ENCODE measurements at places on chromosomes 11 and 22.

- DNase-seq = no peak
Measured at GRCh38 chr11:28323621-28324020, 215.4 kb downstream of the METTL15 start.

- no peak for DNase-seq
Measured at GRCh38 chr11:120131941-120132644, 5.8 kb downstream of the TRIM29 start.

- DNase-seq = no peak
Measured at GRCh38 chr11:16867097-16867496, 128.7 kb downstream of the C11orf58 start.

DNA sequence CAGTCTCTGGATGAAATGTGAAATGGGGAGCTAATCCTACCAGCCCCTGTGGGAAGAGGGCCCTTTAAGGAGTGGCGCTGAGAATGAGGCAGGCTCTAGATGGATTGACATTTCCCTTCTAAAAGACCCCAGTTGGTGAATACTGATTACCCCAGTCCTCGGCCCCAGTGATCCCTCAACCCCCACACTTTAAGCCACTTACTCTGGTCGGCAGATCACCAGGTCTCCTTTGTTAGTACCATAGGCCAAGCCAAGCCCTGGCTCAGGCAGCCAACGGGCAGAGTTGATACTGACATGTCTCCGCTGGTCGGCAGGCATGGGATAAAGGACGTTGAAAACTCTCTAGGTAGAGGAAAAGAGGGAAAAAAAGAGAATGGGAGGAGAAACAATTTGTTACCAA is 26.1 kb upstream of the CHRM4 start:
- DNase-seq = no peak

DNA sequence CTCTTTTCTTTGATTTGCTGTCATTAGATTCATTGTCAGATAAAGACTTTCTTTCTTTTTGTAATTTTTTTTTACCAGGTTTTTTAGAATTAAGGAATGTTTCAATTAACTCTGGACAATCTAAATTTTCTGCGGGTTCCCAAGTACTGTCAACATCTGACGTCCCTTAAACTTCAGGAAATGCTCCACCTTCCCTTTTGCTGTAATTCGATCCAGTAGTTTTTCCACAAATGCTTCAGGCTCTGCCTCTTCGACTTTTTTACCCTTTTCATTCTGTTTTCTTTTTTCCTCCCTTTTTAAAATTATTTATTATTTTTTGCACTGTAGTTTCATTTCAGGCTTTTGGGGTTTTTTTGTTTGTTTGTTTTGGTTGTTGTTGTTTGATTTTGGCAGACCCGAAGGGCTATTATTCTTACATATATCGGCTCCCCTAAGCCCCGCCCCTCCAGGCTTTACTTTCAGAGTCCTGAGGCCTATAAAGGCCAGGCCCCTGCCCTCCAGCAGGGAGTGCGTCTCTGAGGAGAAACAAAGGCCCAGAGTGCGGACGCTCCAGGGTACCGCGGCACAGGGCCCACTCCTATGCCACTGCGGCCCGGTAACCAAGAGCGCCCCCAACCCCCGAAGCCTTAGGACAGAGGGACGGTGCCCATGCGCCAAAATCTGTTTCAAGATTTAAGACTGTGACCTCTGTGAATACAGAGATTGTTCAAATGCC is 116.4 kb downstream of the TYR start:
- no peak for DNase-seq

- DNase-seq = no peak
Measured at GRCh38 chr11:2538951-2539350, 94.1 kb downstream of the KCNQ1 start.

DNA sequence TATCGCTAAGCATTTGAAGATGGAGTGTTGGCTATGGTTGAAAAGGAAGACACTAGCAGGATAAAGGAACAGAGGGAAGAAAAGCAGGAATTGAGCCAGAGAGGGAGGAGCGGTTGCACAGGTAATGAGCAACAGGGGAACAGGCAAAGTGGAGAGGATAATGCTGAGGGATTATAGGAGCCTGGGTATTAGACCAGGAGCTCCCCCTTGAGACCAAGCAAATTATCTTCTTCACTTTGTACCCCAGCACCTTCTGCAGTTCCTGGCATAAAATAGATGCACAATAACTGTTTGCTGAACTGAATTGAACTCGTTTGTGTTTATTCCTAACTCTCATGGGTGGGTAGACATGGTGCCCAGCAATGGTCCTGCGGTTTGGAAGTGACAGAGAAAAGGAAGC is 54.6 kb upstream of the OR5P2 start:
- DNase-seq = no peak

DNA sequence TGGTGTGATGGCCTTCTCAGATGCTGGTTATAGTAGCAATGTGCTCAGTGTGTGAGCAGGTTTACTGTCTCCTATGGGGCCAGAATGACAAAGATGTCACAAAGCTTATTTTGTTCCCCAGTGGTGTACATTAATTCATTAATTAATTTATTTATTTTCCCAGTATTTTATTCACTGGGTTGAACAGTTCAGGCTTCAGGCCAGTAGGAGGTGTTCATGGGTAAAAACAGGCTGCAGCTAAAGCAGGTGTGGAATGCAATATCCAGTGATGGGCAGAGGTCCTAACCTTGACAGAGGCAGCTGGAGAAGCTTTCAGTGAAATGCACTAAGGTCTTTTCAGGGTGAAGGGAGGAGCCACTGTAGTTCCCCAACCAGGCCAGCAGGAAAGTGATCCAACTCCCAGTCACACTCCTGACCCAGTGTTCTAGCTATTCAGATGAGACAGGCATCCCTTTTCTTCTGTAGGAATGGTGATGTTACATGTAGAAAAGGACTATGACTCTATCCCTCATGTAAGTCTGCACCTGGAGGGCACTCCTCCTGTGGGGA is 7.8 kb upstream of the FANCF start:
- no peak for DNase-seq

GRCh38 chr11:9803685-9804418 is 140.0 kb downstream of the SWAP70 start:
- no peak for DNase-seq

DNA sequence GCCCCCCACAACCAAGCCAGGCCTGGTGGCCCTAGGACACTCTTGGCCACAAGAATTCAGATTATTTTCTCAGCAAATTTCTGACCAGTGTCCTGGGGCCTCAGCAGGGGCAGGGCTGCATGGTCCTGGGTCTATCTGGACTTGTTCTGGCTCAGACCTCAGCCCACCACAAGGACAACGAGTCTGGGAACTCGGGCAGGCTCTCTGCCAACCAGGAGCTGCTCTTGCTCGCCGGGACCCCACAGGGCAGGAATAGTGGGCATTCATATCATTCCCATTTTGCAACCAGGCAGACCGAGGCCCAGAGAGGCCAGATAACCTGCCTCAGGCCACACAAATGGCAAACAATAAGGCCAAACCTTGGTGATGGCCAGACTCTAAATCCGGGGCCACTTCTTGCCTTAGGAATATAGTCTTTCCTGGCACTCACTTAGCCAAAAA is 75.4 kb upstream of the WNT7B start:
- DNase-seq = no peak

- DNase-seq = no peak
Measured at GRCh38 chr11:30919389-30920152, 333.4 kb upstream of the MPPED2 start.

GRCh38 chr11:35138943-35139721 is at the start of gene CD44:
CD44 (plus strand) TSS chr11:35139171; CDS start chr11:35139304, 133 bp downstream.
- DNase-seq = no peak

DNA sequence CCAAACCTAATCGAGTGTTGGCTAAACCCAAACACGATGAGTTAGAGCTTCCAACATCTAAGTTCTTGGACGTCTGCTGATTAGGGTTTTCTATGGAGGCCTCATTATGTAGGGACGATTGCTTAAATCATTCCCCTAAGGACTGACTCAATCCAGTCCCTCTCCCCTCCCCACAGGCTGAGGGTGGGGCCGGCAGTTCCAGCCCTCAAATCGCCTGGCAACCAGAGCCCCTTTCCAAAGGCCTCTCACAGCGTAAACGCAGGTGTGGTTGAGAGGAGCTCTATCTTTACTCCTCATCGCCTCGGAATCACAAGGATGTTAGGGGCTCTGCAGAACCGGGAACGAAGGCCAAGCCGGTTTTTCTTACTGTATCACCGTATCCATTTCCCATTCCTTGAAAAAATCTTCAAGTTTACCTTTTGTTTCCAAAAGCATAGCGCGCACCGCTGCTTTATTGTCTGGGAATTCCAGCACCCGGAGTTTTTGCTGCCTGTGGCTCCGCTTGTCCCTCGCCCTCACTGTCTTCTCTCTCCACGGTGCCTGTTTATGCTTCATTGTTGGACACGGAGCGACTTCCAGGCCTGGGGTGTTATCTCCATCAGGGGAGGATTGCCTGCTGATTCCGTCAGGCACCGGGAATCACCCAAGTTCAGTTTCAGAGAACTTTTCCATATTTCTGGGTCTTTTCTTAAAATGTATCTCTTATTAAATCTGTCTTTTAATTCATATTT is 13.8 kb upstream of the IFITM3 start:
- no peak for DNase-seq

- no peak for DNase-seq
Measured at GRCh38 chr11:14538271-14538925, 18.2 kb upstream of the PSMA1 start.

- DNase-seq = no peak
Measured at GRCh38 chr11:32121012-32121411, 30.1 kb downstream of the RCN1 start.

DNA sequence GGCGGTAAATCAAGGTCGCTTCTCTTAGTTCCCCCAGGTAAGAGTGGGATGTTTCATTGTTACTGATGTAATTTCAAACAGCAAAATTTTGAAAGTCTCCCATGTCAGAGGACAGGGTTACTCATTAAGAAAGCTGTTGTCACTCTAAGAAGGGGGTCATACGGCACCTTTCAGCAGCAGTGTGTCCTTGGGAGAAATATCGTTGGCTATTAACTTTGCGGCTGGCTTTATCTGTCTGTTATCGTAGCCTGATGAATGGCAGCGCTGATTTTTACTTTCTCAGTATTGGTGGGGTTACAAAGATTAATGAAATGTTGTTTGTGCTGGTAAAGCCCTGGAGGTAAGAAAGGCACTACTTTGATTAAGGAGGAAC is 27.5 kb upstream of the FBXO3 start:
- no peak for DNase-seq

GRCh38 chr11:113806406-113806805 is 26.8 kb downstream of the CLDN25 start:
- no peak for DNase-seq

DNA sequence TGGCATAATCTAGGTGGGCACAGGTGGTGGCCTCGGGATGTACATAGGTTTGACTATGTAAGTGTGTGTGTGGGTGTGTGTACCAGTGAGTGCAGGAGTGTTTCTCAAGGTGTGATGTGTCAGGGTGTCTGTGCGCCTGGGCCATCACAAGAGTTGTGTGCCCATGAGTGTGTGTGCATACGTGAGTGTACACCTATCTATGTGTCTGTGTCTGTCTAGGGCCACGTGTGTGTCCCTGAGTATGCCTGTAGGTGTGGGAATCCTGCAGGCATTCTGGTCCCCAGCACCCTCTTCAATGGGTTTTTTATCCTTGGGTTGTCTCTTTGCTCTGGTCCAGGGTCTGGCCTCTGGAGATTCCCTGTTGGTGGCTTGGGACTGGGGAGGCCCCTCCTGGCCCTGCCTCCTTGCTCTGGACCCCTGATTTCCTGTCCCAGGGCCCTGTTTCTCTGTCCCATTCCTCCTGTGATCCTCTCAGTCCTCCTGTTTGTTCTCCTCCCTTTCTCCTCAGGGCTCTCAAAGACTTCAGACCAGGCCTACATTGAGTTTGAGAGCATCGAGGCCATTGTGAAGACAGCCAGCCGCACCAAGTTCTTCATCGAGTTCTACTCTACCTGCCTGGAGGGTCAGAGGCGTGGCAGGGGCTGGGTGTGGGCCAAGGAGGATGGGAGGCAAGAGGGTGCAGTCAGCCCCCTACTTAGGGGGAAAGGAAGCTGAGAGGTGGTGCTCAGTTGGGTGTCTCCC is 9.4 kb downstream of the INPPL1 start:
- no peak for DNase-seq

DNA sequence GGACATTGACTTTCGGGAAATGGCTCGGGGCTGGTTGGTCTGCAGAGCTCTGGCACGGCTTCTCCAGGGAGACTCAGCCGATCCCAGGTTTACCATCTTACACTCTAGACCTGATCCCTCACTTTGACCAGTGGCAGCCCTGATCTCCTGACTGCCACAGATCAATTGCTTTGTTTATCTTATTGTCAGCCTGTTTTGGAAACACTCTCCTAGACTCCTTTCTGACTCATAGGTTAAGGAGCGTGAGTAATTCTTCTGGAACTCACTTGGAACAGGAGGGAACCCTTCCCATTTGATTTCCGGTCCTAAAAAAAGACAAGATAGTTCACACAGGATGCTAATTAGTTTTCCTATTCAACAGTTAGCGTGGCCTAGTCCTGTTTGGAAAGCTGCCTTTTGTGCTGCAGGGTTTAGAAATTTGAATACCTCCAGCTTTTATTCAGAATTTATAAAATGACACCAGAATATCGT is 16.0 kb upstream of the BMAL1 start:
- no peak for DNase-seq

- DNase-seq = no peak
Measured at GRCh38 chr11:83441601-83442000, 155.4 kb upstream of the CCDC90B start.

DNA sequence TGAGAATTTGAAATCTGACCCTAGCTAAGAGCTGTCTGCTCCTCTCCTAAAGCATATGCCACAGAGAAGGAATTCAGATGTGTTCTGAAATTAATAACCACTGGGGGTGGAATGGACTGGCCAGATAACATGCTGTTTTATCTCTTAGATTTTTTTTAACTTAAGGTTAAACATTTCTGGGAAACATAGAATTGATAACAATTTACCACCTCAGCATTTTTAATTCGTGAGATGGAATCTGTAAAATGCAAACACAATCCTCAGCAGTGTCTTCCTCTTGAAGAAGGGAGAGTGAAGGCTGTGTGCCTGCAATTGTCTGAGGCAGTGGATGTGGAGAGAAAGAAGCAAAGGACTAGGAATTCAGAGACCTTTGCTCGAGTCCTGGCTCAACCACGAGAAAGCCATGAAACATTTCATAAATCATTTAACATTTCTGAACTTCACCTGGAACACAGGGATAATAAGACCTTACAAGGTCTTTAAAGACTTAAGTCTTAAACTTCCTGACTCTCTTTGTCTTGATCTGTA is at the start of gene SLC5A12:
SLC5A12 (minus strand) TSS at position 113 of the 528 bp plus-strand sequence. CDS start 346 bp downstream, outside the sequence.
- no peak for DNase-seq

GRCh38 chr11:19392321-19392720 is 151.6 kb upstream of the E2F8 start:
- DNase-seq = no peak

DNA sequence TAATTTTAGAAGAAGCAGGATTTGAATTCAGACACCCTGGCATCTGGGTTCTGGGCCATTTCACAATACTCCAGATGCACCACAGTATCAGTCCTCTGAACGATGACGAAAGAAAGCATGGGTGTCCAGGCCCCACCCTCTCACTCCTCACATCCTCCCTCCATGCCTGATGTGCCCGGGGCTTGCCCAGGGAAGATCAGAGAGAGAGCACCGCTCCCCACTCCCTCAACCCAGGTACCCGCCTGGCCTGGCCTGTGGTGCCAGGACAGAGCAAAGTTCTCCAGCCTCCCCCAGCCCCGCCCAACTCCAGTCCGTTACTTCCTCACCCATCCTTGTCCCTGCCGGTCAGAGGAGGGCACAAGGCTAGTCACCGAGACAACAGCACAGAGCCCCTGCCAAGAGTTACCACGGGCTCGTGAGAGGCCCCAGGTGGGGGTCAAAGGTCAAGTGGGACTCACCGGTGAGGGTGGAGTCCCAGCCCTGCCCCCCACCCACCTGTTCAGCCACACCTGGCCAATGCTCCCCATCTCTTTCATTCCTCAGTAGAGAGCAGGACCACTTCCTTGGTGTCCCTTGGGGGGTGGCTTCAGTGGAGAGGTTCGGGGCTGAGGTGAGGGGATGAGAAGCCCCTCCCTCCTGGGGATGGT is 8.1 kb downstream of the BCL9L start:
- no peak for DNase-seq

GRCh38 chr22:50440544-50441249 is 34.1 kb downstream of the SBF1 start:
- no peak for DNase-seq
